Islet precursor cell (in vitro differentiated cells): ENCODE measurements at places on chromosomes 12 and 14.
A peak's percentile ranks its signal among the peaks of the same experiment; 100 is the strongest.

- DNase-seq, result no peak
Observed at GRCh38 chr14:21244544-21244943, 24.7 kb downstream of the HNRNPC start.

- no peak for DNase-seq
Observed at GRCh38 chr12:32110417-32110816, 3.8 kb downstream of the BICD1 start.

- DNase-seq, result no peak
Observed at GRCh38 chr12:106415134-106415533, 57.6 kb downstream of the POLR3B start.

DNA sequence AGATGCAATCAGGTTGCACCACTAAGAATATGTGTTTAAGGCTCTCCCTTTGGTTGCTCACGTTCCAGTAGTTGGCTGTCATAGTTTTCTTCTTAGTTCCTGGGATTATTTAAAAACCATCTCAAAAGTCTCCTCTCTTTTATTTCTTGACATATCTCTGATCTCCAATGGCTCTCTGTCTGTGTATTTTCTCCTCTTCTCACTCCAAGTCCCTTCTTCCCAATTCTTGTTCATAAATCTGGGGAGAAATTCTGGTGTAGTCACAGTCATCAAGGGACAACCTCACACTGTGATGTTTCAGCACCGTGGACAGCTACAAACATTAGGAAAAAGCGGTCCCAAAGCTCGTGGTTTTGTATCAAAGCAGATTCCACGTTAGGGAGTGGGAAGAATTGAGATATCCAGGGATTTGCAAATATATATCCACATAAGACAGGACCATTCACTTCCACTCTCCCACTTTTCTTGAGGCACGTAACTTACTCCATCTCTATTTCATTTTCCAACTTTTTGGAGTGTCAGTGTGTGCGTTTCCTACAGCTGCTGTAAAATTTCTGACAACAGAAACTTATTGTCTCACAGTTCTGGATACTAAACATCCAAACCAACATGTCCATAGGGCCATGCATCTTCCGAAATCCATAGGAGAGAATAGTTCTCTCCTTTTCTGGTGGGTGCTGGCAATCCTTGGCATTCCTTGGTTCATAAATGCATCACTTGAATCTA is 80.6 kb upstream of the TMEM233 start:
- peak; percentile 58 for DNase-seq

DNA sequence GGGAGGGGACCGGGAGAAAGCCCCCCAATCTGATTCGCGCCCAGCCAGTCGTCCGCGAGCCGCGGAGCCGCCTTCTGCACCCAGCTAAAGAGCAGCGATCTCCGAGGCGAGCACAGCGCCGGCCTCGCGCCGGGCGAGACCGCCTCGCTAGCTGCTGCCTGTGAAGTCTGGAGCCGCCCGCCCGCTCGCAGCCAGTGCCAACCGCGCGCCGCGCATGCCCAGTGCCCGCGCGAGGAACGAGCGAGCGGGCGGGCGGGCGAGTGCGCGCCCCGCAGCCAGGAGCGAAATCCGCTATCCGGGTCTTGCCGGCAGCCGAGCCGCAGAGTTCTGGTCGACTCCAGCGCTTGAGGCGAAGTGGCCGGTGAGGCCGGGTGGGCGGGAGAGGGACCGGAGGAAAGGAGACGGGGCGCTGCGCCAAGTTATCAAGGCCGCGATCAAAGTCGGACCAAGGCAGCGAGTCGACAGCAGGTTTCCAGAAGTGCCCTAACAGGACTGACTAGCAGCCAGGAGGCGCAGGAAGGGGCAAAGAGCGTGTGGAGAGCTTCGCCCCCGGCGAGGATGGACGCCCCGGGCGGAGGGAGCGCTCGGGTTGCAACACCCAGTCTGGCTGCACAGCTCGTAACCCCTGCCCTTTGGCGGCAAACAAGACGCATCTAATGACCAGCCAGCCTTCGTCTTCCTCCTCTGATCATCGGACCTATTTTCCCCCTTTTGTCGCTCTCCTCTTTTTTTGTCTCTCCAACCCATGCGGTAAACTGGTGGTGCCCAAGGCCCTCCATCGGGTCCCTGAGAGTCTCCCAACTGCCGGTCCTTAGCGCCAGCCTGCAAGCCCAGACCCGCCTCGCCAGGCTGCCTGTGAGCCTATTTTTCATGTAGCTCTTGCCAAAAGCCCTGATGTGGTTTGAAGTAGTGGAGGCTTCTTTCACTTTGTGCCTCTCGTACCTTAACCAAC is at the start of gene EPS8:
EPS8 (minus strand) TSS at position 169 of the 952 bp plus-strand sequence. CDS start 106,437 bp downstream, outside the sequence.
- DNase-seq, result peak; percentile 98

- no peak for DNase-seq
Observed at GRCh38 chr12:76470028-76470939, 89.3 kb downstream of the OSBPL8 start.

DNA sequence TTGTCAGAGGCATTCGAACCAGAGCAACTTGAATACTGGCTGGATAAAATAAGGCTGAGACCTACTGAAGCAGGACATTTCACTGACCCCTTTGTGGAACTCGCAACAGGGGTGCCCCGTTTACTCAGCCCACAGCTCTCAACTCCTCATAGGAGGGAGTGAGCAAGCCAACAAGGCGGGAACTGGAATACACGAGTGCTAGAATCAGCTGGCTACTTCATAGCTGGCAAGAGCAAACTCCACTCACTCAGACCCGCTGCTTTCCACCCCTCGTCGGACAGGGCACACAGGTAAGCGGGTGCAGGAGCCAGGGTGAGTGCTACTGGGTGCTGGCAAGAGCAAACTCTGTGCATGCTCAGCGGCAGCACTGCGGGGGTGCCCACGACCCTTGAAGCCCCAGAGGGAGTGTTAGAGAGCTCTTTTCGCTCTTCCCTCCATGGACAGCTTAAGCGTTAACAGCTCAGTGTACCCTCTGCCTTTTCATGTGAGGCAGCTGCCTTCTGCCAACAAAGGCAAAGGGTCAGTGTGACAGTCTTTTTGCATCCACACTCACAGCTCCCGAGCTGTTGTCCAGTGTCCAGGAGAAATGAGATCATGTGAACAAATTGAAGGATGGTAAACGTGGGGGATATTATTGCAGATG is 15.7 kb downstream of the CAPZA3 start:
- peak; percentile 63 for DNase-seq

DNA sequence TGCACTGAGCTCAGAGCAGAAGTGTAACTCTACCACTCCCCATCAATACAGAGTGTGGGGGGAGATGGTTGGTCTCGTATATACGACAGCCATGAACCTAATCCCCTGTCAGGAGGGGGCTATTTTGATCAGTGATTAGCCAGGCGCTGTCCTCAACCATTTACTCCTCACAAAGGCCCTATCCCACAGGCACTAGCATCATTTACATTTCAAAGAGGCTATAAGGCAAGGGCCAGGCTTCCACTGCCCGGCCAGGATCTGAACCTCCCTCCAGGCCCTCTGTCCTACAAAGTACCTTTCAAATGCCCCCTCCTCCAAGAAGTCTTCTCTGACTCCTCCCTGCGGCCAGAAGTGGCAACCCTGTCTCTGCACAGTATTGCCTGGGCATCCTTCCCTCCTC is 74.7 kb downstream of the ITPK1 start:
- no peak for DNase-seq

DNA sequence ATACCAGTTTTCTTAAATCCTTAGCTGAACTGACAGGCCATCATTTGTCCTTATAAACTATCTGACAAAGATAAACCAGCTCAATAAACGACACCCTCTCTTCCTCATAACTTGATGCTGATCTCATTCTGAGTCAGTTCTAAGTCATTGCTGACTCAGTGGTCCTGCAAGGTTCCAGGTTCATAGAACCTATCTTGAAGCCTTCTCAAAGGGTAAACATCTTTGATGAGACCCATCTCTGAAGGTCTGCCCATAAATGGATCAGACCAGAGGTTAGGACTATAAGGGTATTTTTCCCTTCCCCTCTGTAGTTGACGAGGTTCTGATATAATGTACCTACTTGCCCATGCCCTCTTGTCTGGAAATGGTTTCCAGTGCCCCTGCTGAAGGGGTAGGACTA is 11.9 kb downstream of the NAA25 start:
- peak; percentile 40 for DNase-seq

DNA sequence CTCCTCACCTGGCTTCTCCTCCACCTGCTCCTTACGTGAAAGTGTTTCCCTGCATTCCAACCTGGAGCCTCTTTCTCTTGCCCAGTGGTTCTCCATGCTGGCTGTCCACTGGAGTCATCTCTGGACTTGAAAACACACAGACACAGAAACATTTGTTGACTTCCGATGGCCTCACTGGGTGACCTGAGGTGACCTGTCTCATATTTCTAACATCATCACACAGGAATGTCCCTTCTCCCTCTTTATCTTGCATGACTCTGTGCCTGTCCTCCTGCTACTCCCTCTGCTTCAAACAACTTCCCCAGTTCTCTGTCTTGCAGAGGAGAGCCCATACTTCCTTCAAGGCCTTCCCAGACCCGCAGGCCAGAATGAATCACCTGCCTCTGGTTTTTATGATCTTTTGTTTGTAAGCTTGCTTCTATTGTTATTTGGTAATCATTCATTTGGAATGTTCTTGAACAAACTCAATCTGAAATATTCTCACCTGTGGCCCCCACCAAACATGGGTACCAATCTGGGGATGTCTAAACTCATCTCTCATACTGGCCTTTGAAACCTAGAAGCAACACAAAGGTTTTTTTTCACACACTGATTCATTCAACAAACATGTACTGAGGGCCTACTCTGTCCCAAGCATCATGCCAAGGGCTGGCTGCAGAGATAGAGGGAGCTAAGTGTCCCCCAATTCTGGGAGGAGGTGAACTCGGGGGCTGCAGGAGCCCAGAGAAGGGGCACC is 9.7 kb upstream of the RIN3 start:
- DNase-seq, result peak; percentile 94

DNA sequence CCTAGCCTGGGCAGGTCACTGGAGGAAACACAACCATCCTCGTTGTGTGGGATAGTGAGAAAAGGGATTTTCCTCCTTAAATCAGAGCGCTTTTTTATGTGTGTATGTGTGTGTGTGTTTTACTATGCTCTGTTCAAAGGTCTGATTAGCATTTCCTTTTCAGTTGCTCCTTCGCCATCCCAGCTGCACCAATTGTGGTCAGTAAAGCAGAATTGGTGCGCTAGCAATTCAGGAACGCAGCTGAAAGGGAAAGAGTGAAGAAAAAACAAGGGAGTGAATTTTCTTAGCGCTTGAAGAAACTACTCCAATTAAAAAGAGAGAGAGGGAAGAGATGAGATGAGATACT is 173.3 kb upstream of the PARP11 start:
- DNase-seq, result no peak

DNA sequence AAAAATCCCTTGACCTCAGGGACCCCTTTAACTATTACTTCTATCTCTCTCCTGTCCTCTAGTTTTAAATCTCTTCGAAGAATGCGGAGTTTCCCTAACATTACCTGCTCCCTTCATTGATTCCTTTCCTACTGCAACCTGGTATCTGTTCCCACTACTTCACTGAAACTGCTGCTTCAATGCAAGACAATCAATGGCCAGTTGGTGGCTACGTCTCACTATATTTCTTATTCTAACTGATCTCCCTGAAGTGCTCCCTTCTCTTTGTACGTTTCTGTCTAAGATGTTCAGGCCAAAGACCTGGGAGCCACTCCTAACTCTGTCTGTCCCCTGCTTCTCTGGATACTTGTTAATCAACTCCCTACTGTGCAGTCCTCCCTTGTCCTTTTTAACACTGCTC is 10.3 kb upstream of the KCNA1 start:
- DNase-seq, result no peak

- no peak for DNase-seq
Observed at GRCh38 chr12:88371416-88372183, 208.7 kb downstream of the KITLG start.

DNA sequence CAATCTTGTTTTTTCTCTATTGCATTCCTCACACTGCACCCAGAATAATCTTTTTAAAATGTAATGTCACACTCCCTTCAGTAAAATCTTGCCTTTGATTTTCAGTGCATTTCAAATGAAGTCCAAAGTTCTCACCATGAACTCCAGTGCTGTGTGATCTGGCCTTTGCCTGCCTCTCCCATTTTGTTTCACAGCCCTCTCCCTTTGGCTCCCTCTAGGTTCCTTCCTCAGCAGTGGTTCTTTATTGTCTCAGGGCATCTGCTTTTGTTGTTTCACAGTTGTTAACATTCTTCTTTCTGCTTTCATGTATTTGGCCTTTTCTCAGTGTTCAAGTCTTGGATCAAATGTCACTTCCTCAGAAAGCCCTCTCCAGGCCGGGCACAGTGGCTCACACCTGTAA is 84.5 kb upstream of the AMN1 start:
- peak; percentile 56 for DNase-seq

- no peak for DNase-seq
Observed at GRCh38 chr12:51428256-51428655, 3.6 kb downstream of the SLC4A8 start.

DNA sequence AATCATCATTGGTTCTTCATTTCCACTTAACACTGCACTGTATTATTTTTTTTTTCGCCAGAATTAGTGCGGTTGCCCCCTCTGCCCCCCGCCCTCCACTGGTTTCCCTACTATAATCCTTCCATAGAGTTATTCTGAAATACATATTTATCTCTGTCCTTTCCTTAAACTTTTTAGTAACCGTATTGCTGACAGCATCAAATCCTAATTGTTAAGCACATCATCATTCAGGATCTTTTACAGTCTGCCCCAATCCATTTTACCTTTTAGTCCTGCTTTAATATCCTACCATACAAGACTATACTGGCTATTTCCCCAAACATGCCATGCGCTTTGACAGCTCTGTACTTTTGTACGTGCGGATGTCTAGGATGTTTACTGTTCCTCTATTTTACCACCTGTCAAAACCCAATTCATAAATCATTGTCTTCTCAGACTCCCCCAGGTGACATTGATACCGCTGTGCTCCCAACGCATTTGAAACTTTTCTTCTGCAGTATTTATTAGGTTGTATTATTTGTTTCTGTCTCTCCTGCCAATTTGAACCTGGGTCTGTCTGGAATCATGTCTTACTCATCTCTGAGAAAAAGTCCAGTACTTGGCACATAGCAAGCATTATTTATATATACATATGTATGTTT is 1.0 kb downstream of the FGFR1OP2 start:
- no peak for DNase-seq

DNA sequence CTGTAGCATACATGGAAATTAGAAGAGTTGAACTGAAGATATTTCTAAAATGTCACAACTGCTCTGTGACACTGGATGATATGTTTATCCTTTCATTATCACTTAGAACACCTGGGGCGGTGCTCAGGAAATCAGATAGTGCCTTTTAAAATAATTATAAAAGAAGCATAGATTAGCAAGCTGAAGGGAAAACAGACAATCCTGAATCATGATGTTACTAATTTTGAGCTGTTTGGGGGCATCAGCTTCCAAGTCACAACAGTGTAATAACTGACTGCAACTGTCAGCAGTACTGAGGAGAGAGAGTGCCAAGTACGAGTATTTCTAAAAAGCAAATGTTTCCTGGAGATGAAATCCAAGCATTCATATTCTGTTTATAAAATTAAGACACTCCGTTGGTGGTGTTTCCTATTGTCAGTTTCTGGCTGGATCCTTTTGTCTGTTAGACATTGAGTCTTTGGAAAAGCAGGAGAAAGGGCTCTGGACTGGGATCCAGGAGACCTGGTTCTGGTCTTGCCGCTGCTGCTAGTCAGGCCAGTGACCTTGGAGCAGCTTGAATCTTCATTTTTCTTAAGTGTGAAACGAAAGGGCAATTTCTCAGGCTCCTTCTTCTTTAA is 380.1 kb downstream of the EGLN3 start:
- DNase-seq, result no peak

GRCh38 chr12:72286526-72286925 is 14.4 kb downstream of the TRHDE start:
- no peak for DNase-seq
